ENCODE measurements at places on chromosomes 3 and 15.

- peak within 1 kb of the TSS; percentile 79 for H3K4me3 ChIP-seq
- DNase-seq: peak; percentile 92
- no peaks in the 10 kb centered on the region for H3K27me3 ChIP-seq
- no peaks in the 10 kb centered on the region for H3K36me3 ChIP-seq
These were observed at the start of gene UMPS for GRCh38 chr3:124730129-124730940. Gene UMPS (plus strand): TSS chr3:124730452. CDS start chr3:124730472, 20 bp downstream.

DNA sequence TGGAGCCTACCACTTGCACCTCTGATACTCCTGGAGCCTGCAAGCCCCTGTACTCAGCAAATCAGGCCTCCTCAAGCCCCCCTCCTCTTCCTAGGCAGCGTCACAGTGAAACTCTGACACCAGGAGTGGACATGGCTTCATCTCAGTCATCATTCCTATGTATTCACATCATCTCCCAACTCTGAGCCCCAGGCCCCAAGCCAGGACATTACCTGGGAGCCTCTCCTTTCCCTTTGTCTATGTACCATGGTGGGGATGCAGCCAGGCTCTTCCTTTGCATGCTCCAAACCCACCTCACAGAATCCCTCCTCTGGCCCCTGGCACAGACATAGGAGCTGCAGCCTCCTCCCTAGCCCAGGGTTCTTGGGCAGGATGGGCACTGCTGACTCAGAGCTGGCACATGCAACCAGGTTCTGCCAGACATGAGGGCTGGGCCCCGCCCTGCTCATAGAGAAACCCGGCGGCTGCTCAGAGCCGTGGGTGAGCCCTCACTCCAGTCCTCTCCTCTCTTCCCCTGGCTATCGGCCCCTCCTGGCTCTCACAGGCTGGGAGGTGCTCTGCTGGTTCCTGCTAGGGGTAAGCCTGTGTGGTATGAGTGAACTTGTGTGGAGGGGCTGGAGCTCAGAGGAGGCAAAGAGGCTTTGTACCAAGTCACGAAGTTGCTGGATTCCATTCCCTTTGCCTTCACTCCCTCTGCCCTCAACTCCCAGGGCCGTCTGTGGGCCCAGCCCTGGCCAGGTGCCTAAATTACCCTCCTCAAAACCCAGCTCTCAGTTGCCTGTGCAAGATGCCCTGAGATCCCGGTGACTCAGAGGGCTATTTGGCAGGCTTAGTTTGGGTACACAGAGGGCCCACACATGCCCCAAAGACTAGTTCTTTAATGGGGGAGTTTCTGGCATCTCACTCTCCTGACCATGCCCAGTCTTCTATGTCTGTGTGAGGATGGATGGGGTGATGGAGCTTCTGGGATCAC, 1.9 kb upstream of the PLCD1 start:
- no peaks in the 10 kb centered on the region for H3K36me3 ChIP-seq
- peaks cover 27% of the 10 kb centered on the region for H3K4me1 ChIP-seq
- peak overlapping the region; percentile 97 for H3K27ac ChIP-seq
- H3K4me3 ChIP-seq: no peak overlapping the region

- peaks cover 22% of the 10 kb centered on the region for H3K4me1 ChIP-seq
- DNase-seq: no peak
- no peak overlapping the region for H3K27ac ChIP-seq
- no peak overlapping the region for H3K4me3 ChIP-seq
- H3K27me3 ChIP-seq: no peaks in the 10 kb centered on the region
These were observed 164.3 kb upstream of the IL12A start for GRCh38 chr3:159824333-159824732.

- H3K4me3 ChIP-seq: no peak overlapping the region
- H3K27ac ChIP-seq: no peak overlapping the region
- H3K27me3 ChIP-seq: no peaks in the 10 kb centered on the region
- H3K4me1 ChIP-seq: no peaks in the 10 kb centered on the region
These were observed 31.6 kb upstream of the PCSK6 start for GRCh38 chr15:101521069-101521468.

GRCh38 chr3:32455609-32456428, 46.8 kb downstream of the CMTM6 start:
- H3K4me3 ChIP-seq: no peak overlapping the region
- H3K36me3 ChIP-seq: no peaks in the 10 kb centered on the region
- DNase-seq: no peak
- no peaks in the 10 kb centered on the region for H3K4me1 ChIP-seq
- no peaks in the 10 kb centered on the region for H3K27me3 ChIP-seq

GRCh38 chr15:70235347-70235746, 137.6 kb upstream of the TLE3 start:
- H3K36me3 ChIP-seq: no peaks in the 10 kb centered on the region
- no peaks in the 10 kb centered on the region for H3K4me1 ChIP-seq
- H3K27ac ChIP-seq: no peak overlapping the region
- no peaks in the 10 kb centered on the region for H3K27me3 ChIP-seq

DNA sequence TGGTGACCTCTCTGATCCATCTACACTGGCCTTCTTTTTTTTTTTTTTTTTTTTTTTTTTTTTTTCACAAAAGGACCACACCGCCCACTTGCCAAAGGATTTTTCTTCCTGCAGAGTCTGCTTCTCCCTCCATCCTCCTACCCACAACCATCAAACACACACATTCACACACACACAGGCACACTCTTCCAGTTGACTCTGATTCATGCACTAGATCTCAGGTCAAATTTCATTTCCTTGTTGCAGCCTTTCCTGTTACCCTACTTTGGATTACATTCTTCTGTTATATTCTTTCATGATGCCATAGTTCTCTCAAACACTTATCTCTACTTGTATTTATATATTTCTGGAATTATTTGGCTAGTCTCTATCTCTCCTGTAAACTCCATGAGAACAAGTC, 133.9 kb downstream of the STAC start:
- no peaks in the 10 kb centered on the region for H3K4me1 ChIP-seq
- peaks cover 2% of the 10 kb centered on the region for H3K36me3 ChIP-seq
- no peak overlapping the region for H3K4me3 ChIP-seq
- no peak overlapping the region for H3K27ac ChIP-seq
- DNase-seq: no peak
- H3K27me3 ChIP-seq: no peaks in the 10 kb centered on the region

DNA sequence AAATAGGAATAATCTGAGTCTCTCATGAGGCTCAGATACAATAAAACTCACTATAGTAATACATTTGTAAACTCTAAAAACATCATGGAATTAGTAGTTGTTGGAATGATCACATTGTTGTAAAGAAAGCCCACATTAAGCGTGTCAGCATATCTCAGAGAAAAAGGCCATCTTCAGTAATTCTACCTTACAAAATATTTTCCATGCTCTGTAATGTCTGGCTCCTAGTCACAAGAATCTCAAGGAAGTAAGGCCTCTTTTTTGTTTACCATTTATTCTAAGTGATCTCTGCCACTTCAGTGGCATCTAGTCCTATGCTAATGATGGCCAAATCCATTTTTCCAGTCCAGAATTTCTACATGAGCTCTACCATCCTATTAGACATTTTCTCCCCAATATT, 240.2 kb upstream of the ZNF717 start:
- DNase-seq: no peak
- H3K4me3 ChIP-seq: no peak overlapping the region

DNA sequence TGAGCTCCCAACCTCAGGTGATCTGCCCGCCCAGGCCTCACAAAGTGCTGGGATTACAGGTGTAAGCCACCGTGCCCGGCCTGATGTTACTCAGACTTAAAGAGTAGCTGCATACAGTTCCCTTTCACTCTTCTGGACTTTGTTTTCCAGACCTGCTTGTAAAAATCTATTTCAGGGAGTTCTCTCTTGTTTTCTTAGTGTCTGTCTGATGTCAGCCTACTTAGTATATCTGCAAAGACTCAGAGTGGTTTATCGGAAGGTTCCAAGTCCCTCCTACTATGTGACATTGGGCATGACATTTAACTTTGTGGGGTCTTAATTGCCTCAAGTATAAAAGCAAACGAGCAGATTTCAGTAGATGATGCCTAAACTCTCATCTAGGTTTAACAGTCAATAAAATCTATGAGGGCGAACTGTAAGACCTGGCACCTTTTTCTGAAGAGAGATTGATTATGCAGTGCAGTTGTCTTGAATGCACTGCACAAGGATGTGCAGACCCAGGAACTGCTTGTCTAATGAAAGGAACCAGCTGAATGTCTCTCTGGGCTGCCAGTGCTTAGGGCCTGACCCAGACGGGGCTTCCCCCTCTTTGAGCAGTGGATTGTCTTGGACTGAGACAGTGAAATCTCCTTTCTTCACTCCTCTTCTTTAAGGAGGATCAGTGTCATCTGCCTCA, 301.4 kb downstream of the PTPRG start:
- H3K27ac ChIP-seq: no peak overlapping the region
- H3K4me3 ChIP-seq: no peak overlapping the region
- H3K27me3 ChIP-seq: no peaks in the 10 kb centered on the region
- peaks cover 24% of the 10 kb centered on the region for H3K4me1 ChIP-seq
- no peaks in the 10 kb centered on the region for H3K36me3 ChIP-seq
- DNase-seq: no peak

GRCh38 chr15:48592221-48592731, 53.2 kb downstream of the FBN1 start:
- H3K4me1 ChIP-seq: peaks cover 2% of the 10 kb centered on the region
- no peaks in the 10 kb centered on the region for H3K27me3 ChIP-seq
- H3K36me3 ChIP-seq: peaks cover 10% of the 10 kb centered on the region
- DNase-seq: no peak

- no peaks in the 10 kb centered on the region for H3K4me1 ChIP-seq
- no peaks in the 10 kb centered on the region for H3K36me3 ChIP-seq
- no peak overlapping the region for H3K4me3 ChIP-seq
- DNase-seq: no peak
These were observed 584.0 kb upstream of the LMCD1 start for GRCh38 chr3:7917443-7918151.

- H3K27ac ChIP-seq: no peak overlapping the region
- no peaks in the 10 kb centered on the region for H3K36me3 ChIP-seq
- DNase-seq: no peak
- no peak overlapping the region for H3K4me3 ChIP-seq
These were observed 477.9 kb upstream of the NECTIN3 start for GRCh38 chr3:110593749-110594148.

DNA sequence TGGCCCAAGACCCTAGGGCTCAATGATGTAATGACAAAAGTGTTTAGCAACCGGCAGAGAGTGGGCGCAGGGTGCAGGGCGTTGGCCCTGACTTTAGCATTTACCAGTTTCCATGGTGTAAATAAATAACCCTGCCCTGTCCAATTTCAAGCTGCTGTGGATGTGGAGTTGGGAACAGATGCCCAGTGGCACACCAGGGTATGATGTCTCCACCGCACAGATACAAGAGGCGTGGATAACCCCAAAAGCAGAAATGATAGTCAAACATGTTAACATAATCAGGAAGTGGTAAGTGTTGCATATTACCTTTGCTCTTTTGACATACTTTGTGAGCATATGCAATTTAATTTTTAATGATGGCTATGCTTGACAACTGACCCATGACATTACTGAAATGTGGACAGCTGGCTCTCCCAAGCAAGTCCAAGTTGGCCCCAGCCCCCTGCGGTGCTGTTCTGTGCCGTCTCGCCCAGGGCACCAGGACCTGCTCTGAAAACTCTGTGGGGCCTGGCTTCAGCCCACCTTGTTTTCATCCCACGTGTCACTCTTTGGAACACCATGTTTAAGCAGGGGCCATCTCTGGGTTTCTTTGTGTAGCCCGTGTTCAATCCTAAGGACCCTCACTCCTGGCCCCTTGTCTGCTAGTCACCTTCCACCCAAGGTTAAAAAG, 10.8 kb upstream of the ANPEP start:
- no peaks in the 10 kb centered on the region for H3K36me3 ChIP-seq
- peaks cover 17% of the 10 kb centered on the region for H3K4me1 ChIP-seq
- H3K27me3 ChIP-seq: no peaks in the 10 kb centered on the region
- DNase-seq: no peak
- no peak overlapping the region for H3K4me3 ChIP-seq
- no peak overlapping the region for H3K27ac ChIP-seq

- H3K27ac ChIP-seq: no peak overlapping the region
- no peaks in the 10 kb centered on the region for H3K36me3 ChIP-seq
- no peaks in the 10 kb centered on the region for H3K27me3 ChIP-seq
- no peak for DNase-seq
These were observed 15.9 kb downstream of the PPM1L start for GRCh38 chr3:160771811-160772459.

- no peak overlapping the region for H3K27ac ChIP-seq
- no peak overlapping the region for H3K4me3 ChIP-seq
- no peaks in the 10 kb centered on the region for H3K27me3 ChIP-seq
- no peaks in the 10 kb centered on the region for H3K4me1 ChIP-seq
- peaks cover 5% of the 10 kb centered on the region for H3K36me3 ChIP-seq
- no peak for DNase-seq
These were observed 22.1 kb downstream of the SIAH2 start for GRCh38 chr3:150740733-150741496.

DNA sequence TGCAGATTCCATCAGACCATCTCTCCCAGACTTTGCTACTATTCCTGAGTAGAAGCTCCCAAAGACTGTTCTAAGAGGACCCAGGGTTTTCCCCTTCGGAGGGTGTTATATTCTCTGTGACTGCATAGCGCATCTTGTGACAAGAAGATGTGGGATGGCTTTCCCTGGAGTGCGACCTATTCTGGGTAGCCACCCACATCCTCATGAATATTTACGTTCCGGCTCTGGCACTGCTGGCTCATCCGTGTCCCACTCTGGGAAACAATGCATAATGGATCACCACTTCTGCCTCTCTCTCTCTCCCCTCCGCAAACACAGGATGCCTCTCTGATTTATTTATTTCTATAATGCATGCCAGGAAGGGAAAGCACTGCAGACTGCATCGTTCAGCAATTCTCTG, 166.1 kb downstream of the PYDC2 start:
- DNase-seq: no peak
- no peak overlapping the region for H3K4me3 ChIP-seq
- H3K27me3 ChIP-seq: no peaks in the 10 kb centered on the region
- H3K4me1 ChIP-seq: no peaks in the 10 kb centered on the region

DNA sequence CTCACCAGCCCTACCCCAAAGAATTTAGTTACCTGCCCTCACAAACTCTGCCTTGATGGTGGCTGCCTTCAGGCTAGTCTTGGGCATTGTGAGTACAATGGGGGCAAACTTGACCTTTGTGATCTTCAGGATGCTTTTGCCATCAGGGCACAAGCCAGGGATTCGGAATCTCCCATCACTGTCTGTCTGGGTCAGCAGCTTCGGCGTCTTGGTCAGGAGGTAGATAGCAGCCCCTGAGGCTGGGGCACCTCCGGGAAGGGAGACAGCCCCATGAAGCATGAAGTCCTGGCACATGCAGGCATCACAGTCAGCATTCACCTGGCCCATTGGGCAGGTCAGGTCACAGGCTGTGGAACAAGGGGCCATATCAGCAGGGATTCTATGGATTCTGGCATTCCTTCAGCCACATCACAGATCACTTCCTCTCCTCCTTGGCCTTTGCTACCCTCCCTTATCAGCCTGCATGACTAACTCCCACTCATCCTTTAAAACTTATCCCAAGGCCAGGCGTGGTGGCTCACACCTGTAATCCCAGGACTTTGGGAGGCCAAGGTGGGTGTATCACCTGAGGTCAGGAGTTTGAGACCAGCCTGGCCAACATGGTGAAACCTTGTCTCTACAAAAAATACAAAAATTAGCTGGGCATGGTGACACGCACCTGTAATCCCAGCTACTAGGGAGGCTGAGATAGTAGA, 6.9 kb downstream of the CILP start:
- H3K4me3 ChIP-seq: no peak overlapping the region
- no peak for DNase-seq
- no peaks in the 10 kb centered on the region for H3K4me1 ChIP-seq
- H3K27ac ChIP-seq: no peak overlapping the region

Measured in ascending aorta (tissue), 2 donors.